ENCODE measurements at places on chromosomes 7 and 10.

- no peak for DNase-seq
These were observed 64.9 kb downstream of the CELF2 start for GRCh38 chr10:11082526-11082925.

GRCh38 chr7:134046594-134047128, 80.5 kb upstream of the LRGUK start:
- no peak for DNase-seq

DNA sequence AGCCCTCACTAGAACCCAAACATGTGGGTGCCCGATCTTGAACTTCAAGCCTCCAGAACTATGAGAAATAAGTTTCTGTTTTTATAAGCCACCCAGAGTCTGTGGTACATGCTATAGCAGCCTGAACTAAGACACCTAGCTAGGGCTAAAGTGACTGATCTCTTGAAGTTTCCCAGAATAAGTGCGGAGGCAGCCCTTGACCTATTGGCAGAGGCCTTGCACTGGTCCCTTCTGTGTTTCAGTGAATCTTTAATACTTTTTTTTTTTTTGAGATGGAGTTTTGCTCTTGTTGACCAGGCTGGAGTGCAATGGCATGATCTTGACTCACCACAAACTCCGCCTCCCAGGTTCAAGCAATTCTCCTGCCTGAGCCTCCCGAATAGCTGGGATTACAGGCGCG, 85.1 kb downstream of the SVOPL start:
- no peak for DNase-seq

DNA sequence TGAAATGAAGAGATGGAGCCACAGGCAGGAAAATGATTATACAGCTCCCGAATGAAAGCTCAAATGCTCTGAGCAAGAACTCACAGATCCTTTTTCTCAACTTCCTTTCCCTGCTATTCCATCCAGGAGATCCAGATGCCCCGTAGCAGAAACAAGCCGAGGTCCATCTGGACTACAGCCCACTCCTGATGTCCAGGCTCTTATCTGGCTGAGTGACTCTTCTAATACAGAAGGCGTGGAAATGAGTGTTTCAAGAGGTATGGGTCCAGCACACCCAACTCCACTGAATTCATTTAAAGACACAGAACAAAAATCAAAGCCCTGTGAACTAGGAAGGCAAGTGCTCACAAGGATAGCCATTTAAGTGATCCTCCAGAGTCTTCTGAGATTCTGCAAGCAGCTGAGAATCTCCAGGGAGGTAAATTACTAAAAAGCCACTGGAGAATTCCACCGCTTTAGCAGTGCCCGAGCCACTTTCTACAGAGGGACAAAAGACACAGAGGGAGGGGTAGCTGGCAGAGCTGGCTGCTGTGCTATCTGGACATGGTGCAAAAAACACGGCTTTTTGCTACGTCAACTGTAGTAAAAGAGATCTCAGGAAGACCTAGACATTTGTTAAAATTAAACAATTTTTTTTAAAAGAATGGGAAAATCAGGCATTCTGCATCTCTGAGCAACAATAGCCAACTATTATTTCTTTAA, 24.5 kb downstream of the FAM171A1 start:
- DNase-seq: no peak

- no peak for DNase-seq
These were observed 247.8 kb downstream of the CREB5 start for GRCh38 chr7:28660132-28660531.

DNA sequence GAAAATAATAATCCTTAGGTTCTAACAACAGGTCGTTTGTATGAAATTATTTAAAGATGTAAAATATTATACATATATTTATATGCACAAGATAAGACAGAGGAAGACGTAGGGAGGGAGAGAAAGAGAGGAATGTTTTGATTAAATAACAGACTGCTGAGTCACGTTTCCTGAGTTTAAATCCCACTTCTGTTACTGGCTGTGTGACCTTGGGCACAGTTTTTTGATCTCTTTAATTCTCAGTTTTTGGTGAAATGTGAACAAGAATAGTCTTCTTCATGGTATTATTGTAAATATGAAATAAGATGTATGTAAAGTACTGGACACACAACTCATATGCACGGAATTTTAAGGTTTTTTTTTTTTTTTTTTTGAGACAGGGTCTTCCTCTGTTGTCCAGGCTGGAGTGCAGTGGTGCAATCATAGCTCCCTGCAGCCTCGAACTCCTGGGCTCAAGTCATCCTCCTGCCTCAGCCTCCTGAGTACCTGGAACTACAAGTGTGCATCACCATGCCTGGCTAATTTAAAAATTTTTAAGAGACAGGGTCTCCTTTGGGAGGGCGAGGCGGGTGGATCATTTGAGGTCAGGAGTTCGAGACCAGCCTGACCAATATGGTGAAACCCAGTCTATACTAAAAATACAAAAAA, 42.6 kb downstream of the BAMBI start:
- DNase-seq: no peak

GRCh38 chr7:103094102-103094501, 19.2 kb downstream of the ARMC10 start:
- no peak for DNase-seq

DNA sequence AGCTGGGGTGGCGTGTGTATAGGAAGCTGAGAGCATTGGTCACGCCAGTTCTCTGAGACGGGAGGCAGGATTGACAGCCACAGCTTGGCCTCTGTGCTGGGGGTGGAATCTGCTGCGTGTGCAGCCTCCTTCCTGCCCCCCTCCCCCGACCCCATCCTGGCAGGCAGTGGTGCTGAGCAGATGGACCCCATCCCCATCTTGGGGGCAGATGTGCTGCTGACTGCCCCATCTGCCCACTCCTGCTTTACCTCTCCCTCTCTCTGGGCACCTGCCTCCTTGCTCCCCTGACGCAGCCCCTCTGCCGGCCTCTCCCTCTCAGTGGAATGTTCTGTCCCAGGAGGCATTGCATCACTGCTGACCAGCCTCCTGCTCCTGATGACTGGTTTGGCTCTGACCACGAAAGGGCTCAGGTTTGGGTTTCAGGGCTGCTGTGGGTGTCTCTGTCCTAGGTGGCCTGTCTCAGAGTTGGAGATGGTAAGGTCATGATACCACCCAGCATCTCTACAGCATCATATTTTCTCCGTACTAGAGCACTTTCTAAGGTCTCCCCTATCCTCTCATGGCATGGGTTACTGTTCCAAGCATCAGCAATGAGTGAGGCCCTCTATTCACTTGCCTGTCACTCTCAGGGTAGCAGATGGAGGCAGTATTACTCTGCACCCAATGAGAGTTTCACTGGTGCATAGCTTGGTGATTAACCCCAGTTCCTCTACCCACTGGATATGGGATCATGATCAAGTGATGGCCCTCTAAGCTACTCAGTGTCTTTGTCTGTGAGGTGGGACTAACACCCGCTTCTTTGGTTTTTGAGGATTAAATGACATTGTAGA, 81.9 kb downstream of the RBM20 start:
- no peak for DNase-seq

DNA sequence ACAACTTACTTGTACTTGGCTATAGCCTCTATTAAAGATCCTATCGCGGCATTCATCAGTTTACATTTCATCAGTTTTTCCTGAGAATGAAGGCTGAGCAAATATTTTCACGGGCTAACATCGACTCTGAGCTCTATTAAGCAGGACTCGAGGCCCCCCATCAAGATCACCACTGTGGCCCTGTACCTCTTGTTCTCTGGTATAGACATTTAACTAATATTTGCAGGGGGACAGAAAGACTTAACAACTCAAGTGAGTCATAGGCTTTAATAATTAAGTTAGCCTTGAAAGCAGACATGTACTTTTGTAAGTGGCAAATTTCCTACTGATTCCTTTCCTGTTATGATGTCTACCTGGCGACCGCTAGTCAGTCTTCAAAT, 45.4 kb downstream of the DOCK4 start:
- DNase-seq: no peak

DNA sequence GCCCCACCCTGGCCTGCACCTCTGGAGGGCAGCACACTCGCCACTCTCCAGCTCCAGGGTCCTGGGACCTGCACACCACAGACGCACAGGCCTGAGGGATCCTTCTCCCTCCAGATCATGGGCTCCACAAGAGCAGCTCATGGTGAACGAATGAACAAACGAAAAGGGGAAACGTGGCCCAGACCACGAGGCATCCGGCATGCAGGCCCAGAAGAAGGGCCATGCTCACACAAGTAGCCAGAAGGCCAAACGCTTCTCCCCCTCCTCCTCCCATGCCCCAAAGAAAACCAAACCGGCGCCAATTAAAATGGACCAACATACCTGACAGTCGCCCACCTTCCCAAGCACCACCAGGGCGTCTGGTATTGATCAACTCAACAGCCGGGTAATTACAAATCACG, 30.4 kb downstream of the MAD1L1 start:
- no peak for DNase-seq

GRCh38 chr10:14306190-14306589, 24.5 kb downstream of the FRMD4A start:
- no peak for DNase-seq

DNA sequence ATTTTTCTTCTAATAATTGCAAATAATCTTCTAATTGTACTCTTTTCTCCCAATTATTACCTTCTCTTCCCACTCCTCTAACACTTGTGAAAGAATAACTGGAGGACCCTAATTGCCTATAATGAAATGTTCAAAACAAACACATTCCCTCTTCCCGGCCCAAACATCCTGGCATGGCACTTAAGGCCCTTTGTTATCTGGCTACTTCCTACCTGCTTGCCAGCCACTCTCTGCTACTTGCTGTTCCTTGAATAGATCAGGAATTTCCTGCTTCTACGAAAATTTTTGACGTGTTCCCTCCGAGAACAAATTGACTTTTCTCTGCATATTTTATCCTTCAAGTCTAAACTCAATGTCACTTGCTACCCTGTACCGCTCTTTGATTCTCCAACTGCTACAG, 56.1 kb upstream of the NOBOX start:
- no peak for DNase-seq

Measured in GDM1 (cell line).